Omental fat pad (tissue), 4 donors: ENCODE measurements at places on chromosomes 13 and 19.

DNA sequence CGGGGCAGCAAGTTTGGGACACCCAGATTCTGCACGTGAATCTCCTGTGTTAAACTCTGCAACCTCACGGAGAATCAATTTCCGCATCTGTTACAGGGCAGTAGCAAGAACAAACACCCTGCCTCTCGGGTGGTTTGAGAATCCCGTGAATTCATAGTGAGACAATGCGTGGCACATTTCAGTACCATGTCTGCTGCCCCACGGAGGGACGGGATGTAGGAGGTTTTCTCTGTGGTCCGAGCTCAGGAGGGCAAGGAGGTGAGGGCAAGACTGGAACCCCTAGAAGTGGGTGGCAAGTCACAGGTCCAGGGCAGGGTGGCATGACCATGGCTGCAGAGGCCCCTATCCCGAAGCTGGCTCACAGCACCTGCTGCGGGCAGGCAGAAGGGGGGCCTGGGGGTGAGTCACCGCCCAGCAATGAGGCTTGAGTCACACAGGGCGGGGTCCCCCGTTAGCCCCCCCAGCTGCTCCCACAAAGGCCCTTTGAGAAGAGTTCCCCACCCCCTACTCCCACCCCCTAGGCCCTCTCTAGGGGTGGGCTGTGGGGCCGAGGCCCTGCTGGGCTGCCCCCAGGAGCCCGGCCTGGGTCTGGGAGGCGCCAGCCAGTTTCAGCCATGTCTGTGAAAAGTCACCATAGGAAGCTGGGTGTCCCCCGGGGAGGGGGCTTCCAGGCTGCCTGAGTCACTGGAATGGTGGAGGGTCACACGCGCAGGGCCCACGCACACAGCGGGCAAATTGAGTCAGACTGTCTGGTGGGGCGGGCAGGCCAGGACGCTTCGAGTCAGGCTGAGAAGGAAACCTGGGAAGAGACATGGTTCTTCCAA lies 25.8 kb upstream of the NANOS3 start:
- peak; percentile 81 for DNase-seq

- no peak for DNase-seq
Observed at GRCh38 chr13:28120317-28120716, 18.0 kb upstream of the PAN3 start.

DNA sequence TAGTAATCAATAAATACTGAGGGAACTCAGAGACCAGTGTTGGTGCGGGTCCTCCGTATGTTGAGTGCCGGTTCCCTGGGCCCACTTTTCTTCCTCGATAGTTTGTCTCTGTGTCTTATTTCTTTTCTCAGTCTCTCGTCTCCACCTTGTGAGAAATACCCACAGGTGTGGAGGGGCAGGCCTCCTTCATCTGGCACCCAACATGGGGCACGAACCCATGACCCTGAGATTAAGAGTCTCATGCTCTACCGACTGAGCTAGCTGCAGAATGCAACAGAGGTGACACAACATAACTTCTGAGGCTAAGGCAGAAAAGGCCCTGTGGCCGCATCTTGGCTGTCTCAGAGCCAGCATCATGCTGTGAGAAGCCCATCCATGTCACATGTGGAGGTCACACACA lies 5.3 kb upstream of the ZNF613 start:
- DNase-seq = no peak

DNA sequence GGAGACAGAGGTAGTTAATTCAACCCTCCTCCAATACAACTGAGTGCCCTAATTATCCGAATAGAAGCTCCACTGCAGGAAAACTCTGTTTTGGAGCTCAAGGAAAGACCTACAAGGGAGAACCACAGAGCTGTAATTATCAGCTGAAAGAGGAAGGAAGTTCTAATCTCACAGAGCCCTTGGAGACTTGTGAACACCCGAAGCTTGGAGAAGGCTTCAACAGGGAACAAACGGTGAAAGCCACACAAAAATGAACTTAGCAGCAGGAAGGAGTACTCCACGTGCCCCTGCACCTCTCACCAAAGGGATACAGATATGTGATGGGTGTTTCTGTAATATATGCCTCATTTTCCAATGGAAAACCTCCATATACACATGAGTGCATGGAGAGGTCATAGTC lies 61.1 kb downstream of the IRS2 start:
- no peak for DNase-seq

GRCh38 chr13:102814025-102814607 lies 15.2 kb downstream of the BIVM start:
- no peak for DNase-seq

DNA sequence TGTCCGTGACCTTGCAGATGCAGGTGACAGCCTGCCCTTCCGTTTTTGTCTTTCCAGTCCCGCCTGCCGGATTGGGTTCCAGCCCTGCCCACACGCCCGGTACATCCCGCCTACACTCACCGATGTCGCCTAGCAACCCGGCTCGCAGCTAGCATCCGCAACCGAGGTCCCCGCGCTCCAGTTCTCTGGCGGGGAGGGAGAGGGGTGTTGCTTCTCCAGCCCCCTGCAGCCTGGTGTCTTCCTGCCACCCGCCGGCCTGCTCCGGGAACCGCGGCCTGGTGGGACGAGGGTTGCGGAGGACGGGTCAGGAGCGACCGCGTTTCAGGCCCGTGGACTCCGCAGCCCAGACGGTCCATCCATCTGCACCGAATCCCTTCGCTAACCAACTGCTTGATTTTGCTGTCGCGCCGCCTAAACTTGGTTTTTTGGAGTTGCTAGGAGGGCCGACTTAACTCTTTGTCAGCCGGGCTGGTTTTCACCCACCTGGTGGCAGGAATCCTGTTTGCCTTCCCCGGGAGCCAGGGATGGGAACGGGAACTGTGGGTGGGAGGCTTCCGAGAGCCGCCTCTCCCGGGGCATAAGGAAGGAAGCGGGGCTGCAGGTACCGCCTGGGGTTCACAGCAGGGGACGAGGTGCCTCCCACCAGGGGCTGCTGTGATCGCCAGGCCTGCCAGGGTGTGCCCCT lies 15.4 kb upstream of the MATK start:
- DNase-seq = no peak
